ENCODE measurements at places on chromosomes 4 and X. TPM values are rescaled to one million over a fixed set of nuclear protein-coding genes. Genes with fewer than 3 reads are reported as not detected.

The HS6ST2 gene
- total RNA-seq = not detected

The SCD5 gene
- not detected for total RNA-seq

The KLKB1 gene
- 0.59 TPM for total RNA-seq

The COL4A6 gene
- total RNA-seq = 8.2 TPM

The FGD1 gene
- total RNA-seq = 0.62 TPM

The FGG gene
- 2,423 TPM for total RNA-seq

The LIMCH1 gene
- total RNA-seq = not detected

The NPY2R gene
- total RNA-seq = not detected

The SERTM2 gene
- not detected for total RNA-seq

The APELA gene
- total RNA-seq = not detected

- DNase-seq = no peak
Measured at GRCh38 chr4:4697584-4697983, 155.7 kb upstream of the STX18 start.

GRCh38 chrX:68072041-68072440 lies 361.3 kb downstream of the OPHN1 start:
- DNase-seq = no peak

DNA sequence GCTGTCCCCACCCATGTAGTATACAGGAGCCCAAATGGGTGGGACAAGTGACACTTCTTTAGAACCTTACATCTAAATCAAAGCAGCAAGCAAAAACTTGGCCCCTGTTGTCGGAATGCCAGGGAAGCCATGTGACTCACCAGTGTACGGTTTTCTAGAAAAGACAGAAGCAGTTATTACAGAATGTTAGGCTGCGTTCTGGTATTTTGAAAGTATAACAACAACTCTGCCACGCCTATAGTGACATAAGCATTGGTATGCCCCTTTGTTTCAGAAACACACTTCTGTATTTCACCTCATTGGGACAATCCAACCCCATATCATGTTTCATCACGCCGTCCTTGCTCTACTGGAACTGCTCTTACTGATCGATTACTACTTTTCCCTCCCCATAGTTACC lies 14.8 kb downstream of the PDHA1 start:
- DNase-seq = no peak

- DNase-seq = peak; percentile 67
Measured at GRCh38 chrX:119672426-119672825, 20.5 kb downstream of the SEPTIN6 start.

DNA sequence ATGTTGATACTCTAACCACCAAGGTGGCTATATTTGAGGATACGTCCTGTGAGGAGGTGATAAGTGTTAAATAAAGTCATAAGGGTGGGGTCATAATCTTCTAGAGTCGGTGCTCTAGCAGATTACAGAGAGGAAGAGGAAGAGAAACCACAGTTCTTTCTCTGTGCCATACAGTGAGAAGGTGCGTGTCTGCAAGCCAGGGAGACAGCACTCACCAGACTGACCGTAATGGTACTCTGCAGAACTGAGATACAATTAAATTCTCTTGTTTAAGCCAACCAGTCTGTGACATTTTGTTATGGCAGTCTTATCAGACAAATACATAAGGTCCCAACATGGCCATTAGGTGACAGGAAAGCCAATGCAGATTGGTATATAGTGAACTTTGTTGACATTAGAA lies 480.9 kb upstream of the IGFBP7 start:
- DNase-seq = no peak

- DNase-seq = no peak
Measured at GRCh38 chrX:44795945-44796450, 47.8 kb upstream of the DUSP21 start.

DNA sequence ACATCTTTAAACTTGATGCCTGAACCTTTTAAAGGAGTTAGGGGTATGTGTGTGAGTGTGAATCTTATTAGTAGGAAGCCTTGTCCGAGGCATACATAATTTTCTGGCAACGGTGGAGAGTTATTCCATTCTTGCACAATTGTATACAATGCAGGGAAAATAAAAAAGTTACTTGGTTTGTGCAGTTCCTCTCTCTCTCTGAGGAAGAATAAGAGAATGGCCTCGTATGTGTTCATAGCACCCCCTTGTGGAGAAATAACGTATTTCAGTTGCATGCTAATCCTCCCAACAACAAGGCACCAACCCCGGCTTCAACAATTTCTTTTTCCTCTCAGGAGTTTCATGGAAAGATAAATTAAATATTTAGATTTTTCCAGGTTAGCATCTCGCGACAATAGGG lies 33.7 kb upstream of the FGF13 start:
- DNase-seq = peak; percentile 12

GRCh38 chr4:16862697-16863096 lies 35.7 kb downstream of the LDB2 start:
- no peak for DNase-seq

DNA sequence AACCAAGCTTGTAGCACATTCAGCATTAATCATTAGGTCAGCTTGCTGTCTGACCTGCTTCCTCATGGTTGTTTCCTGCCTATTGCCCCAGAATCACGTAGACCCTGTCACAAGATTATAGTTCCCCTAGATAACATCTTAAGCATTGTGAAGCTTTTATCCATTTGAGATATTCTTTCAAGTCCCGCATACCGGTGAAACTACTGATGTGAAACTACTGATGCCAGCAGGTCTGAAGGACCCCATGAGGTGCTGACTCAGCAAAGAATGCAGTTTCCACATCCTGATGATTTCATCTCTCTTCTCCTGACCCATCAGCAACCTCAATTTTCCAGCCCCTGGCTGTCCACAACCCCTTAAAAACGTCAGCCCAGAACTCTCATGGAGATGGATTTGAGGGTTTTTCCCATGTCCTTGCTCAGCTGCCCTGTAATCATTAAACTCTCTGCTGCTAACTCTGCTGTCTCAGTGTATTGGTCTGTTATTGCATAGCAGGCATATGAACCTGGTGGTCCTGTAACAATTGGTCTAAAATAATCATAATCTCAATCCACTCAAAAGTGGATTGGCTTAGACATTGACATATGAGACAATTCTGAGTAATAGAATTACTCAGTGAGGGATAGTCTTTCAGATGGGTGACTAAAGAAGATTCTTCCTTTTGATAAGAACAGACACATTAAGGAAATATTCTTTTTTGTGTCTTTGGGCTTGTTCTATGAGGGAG lies 26.3 kb upstream of the UBA6 start:
- DNase-seq = no peak

DNA sequence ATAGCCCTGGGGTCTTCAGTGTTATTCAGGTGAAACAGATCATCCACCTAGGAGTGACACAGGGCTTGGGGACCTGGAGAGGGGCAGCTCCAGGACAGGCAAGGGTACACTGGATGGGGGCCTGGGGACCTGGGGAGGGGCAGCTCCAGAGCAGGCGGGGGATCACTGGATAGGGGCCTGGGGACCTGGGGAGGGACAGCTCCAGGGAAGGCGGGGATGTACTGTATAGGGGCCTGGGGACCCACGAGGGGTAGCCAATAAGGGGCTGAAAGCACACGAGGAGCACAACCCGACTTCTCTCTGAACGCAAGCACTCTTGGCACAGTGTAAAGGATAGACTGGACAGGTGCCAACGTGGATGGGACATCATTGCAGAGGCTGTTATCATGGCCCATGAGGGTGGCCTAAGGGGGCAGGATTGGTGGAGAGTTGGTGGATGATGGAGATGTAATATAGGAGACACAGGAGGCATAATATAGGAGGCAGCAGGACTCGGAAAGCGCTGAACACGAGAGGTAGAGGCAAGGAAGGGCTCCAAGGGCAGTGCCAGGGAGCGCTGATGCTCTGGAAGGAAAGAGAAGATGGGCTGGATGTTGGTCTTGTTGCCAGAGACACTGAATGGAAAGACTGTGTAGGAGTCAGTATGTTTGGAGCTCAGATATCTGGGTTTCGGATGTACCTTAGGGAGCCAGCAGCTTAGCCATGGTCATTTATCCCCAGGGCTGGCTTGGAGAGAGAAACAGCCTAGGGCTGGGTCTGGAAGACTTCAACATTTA lies 37.9 kb upstream of the FGFBP2 start:
- no peak for DNase-seq

DNA sequence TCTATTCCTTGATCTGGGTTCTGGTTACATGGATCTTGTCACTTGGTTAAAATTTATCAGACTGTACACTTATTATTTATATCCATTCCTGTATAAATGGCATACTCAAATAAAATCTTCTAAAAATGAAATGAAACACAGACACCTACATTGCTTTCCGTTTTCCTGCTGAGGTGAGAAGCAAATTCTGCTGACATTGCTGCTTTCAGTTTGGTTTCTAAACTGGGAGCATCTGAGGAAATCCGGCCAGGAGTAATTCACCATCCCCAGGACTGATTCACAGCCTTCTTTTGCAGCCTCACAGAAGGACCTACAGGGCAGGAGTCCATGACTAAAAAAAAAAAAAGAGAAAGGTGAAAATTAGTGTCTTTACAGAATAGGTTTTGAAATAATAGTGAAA lies 93.6 kb downstream of the CORIN start:
- no peak for DNase-seq

GRCh38 chr4:31417040-31417439 lies 696.9 kb downstream of the PCDH7 start:
- no peak for DNase-seq

- DNase-seq = no peak
Measured at GRCh38 chr4:7831330-7831729, 108.3 kb downstream of the AFAP1 start.

DNA sequence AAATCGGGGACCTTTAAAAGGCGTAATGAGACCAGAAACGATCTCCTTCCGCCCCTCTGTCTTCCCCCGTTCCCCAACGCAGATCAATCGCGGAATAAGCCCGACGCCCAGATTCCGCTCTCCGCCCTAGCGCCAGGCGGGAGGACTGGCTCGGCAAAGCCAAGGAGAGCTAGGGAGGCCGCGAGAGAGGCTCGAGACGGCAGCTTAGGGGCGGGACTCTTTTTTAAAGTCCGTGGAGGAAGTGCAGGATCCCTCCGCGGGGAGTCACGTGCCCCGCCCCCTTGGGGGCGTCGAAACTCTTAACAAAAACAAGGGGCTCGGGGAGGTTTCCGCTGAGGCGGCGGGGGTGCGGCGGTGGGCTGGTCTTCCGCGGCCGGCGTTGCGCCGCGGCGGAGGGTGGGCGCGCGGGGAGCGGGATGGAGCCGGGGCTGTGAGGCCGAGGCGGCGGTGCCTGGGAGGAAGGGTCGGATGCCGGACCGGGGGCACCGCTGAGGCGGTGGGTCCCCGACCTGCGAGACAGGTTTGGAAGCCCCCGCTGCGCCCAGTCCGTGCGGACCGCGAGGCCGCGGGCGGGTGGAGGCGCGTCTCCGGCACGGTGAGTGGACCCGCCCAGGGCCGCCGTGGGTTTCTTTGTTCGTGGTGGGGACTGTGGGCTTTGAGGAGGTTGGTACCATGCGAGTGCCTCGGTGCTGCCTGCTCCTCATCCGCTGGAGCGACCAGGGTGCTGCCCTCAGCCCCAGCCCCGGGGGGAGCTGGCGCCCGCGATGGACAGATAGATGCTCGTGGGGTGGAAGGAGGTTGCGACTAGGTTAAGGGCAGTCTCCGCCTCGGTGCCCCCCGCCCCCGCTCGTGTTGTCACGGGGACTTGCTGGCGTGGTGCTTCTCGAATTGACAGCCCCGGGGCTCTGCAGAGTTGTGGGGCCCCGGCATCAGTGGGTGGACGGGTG lies at the start of gene CCNG2:
Gene CCNG2 (plus strand): TSS at position 296 of the 947 bp plus-strand sequence. CDS start 1,326 bp downstream, outside the sequence.
- peak; percentile 12 for DNase-seq

- no peak for DNase-seq
Measured at GRCh38 chr4:25050370-25051078, 19.8 kb upstream of the LGI2 start.

DNA sequence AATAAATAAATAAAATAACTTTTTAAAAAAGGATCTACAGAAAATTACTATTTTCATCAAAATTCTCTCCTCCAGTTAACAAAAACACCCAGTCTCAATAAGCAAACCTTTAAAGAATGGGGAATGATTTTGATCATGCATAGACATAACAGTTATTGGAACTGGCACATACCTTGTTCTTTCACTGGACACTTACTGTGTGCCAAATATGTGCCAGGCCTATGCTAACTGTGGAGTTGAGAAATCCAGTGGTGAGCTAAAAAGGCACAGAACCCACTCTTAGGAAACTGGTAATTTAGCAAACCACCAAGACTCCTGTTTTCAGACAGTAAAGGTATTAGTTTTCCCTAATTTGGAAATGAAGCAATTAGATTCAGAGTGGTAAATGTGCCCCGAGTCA lies 39.1 kb downstream of the CLOCK start:
- DNase-seq = no peak

- no peak for DNase-seq
Measured at GRCh38 chrX:40063555-40063954, 34.2 kb downstream of the BCOR start.

DNA sequence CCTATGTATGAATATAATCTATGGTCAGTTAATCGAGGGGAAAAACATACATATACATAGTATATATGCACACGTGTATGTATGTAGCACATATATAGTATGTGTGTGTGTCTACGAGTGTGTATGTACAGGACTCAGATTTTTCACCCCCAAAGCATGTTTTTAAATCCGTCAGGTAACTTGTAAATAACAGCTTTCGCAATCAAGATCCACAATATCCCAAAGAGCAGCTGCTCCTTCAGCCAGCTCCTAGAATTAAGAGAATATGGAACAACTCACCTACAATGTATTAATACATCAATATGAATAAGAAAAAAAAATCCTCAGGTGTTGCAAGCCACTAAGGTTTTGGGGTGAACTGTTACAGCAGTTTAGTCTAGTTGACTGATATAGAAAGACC lies 3.5 kb downstream of the MRFAP1L1 start:
- DNase-seq = no peak

- no peak for DNase-seq
Measured at GRCh38 chr4:1369091-1369450, 22.1 kb downstream of the UVSSA start.

DNA sequence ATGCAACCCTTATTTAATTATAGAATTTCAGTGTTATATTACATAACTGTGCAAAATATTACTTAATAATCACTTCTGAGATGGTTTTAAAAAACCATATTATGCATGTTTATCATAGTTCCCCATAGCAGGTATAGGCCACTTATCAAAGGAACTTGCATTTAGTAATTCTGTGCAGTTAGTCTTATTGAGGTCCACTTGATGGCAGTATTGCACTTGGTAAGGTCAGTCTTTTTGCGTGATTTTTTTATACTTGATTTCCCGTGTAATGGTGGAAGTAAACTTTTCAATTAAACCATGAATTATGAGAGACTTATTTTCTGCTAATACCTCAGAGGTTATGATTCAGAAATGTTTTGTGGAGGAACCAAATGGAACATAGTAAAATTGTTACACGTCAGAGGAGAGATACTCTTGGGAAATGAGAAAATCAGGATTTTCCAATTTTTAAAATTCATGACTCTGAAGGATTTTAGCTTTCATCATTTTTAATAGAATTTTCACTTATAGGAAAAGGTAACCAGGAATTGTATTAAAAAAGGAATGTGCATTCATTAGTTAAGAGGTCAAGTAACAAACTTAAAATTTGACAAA lies 230.0 kb downstream of the CCSER1 start:
- DNase-seq = peak; percentile 45

GRCh38 chrX:37060999-37061398 lies 52.8 kb downstream of the FAM47C start:
- peak; percentile 6 for DNase-seq

DNA sequence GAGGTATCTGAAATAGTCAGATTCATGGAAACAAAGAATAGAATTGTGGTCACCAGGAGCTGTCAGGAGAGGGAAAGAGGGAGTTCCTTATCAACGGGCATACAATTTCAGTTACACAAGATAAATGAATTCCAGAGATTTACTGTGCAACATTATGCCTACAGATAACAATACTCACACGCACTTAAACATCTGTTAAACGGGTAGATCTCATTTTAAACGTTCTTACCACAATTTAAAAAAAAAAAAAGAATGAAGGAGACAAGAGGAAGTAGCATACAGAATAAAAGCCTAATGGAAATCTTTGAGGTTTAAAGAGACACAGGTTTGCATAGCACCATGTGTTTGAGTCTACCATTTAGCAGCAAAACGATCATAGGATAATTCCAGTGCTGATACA lies 298.0 kb downstream of the DKK2 start:
- no peak for DNase-seq
